ENCODE measurements at places on chromosomes 12 and 14.

DNA sequence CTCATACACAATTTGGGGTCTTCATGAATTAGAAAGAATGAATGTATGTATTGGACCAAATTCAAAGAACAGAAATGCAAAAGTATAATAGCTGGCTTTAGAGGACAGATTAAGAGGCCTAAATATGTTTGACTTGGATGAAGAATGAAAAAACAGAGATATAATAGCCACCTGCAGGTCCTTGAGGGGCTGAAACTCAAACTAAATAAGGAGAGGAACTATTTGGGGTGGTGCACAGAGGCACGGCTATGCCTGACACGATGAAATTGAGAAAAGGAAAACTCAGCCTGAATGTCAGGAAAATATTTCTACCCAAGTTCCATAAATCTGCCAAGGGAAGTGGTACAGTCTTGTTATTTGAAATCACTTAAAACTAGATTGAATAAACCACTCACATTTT lies 222.9 kb upstream of the DDHD1 start:
- DNase-seq, result no peak

GRCh38 chr12:20096430-20096829 lies 271.9 kb upstream of the PDE3A start:
- no peak for DNase-seq

GRCh38 chr14:37384870-37385596 lies 187.3 kb downstream of the MIPOL1 start:
- no peak for DNase-seq

- DNase-seq, result no peak
Measured at GRCh38 chr12:85509081-85509856, 229.2 kb downstream of the ALX1 start.

GRCh38 chr14:54314365-54315104 lies 82.3 kb upstream of the CDKN3 start:
- no peak for DNase-seq

- DNase-seq, result peak; percentile 73
Measured at GRCh38 chr14:41605550-41606281, 960 bp upstream of the LRFN5 start.

GRCh38 chr14:54789781-54790480 lies 112.7 kb downstream of the GCH1 start:
- DNase-seq, result no peak

DNA sequence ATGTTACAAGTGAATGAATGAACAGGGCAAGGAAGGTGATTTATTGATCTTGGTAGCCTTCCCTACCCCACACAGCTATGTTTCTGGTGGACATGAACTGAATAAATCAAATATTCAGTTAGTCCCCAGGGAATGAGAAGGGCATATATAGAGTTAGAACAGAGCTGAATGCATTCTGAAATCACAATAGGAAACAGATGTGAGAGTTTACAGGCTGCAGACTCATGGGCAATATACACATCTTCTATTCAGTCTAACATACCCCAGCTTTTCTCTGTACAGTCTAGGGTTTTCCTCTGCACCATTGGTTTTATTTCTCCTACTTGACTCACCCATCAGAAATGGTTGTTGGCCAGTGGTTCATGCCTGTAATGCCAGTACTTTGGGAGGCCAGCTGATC lies 7.3 kb upstream of the STX2 start:
- DNase-seq, result no peak

GRCh38 chr12:58310809-58311622 lies 369.6 kb downstream of the ATP23 start:
- no peak for DNase-seq

- peak; percentile 42 for DNase-seq
Measured at GRCh38 chr12:5003025-5003666, 40.5 kb upstream of the KCNA5 start.

GRCh38 chr12:46266869-46267574 lies 1.8 kb downstream of the SLC38A1 start:
- DNase-seq, result peak; percentile 21

GRCh38 chr12:83149987-83150386 lies 463.3 kb downstream of the TMTC2 start:
- no peak for DNase-seq

- no peak for DNase-seq
Measured at GRCh38 chr12:127909041-127909440, 357.9 kb upstream of the TMEM132C start.

DNA sequence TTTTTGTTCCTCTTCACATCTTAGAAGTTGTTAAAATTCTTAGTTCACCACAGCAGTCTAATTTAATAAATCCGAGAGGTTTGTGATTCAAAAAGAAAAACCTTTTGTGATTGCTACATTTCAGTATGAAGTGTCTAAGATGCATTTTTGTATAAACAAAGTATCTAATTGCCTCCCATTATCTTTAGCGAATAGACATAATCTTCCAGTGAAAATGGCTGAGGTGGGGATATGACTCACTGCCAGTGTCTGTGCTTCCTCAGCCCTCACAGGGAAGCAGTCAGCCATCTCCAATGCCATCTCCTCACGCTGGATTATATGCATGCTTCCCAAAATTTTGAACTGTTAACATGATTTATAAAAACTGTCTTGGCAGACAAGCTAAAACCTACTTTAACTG lies 7.6 kb downstream of the GCH1 start:
- no peak for DNase-seq

DNA sequence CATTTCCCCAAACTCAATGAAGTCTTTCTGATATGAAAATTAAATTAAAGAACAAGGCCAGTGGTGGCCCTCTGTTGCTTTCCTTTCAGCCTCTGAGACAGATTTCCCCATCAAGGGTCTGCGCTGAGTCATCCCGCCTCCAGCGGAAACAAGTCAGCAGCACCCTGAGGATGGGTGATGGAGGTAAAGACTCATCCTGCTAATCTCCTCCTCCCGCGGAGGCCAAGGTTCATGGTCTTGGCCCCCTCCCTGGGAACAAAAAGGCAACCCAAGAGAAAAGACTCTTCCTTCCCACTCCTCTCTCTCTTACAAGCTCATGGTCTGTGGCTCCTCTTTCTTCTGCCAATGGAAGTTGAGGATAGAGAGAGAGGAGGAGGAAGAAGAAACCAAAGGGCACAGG lies 9.0 kb upstream of the NUMB start:
- DNase-seq, result no peak

GRCh38 chr12:108729612-108730364 lies 1.5 kb downstream of the CORO1C start:
- DNase-seq, result no peak

DNA sequence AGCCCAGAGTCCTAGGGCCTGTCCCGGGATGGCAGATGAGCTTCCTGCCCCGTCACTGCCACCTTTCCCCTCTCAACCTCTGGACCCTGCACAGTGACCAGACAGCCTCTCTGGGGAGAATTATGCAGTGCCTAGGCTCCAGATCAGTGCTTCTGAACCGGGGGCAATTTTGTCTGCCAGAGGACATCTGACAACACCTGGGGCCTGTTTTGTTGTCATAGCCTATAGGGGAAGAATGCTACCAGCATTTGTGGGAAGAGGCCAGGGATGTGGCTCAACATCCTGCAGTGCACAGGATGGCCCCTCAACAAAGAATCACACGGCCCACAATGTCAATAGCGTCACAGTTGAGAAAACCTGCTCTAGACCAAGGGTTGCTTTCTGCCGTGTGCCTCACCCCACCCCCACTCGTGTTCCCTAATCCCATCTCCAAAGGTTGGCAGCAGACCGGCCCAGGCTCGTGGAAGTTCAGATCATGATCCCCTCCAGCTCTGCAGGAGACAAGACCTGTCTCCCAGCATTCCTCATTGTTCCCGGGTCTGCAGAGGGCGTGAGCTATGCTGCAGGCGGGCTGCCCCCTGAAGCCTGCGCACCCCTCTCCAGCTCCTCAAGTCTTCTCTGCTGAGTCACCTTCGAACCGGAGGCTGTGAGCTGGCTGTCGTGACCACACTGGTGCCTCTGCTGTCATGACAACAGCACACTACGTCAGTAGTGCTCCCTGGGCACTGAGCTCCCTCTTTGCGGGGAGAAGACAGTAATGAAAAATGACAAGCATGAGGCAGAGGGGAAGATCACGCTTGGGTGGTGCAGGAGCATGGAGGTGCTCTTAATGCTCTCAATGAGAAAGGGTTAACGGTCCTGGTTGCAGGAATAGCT lies 2.0 kb upstream of the GAPDH start:
- DNase-seq, result peak; percentile 72

- no peak for DNase-seq
Measured at GRCh38 chr12:88329833-88330232, 187.7 kb downstream of the TMTC3 start.

DNA sequence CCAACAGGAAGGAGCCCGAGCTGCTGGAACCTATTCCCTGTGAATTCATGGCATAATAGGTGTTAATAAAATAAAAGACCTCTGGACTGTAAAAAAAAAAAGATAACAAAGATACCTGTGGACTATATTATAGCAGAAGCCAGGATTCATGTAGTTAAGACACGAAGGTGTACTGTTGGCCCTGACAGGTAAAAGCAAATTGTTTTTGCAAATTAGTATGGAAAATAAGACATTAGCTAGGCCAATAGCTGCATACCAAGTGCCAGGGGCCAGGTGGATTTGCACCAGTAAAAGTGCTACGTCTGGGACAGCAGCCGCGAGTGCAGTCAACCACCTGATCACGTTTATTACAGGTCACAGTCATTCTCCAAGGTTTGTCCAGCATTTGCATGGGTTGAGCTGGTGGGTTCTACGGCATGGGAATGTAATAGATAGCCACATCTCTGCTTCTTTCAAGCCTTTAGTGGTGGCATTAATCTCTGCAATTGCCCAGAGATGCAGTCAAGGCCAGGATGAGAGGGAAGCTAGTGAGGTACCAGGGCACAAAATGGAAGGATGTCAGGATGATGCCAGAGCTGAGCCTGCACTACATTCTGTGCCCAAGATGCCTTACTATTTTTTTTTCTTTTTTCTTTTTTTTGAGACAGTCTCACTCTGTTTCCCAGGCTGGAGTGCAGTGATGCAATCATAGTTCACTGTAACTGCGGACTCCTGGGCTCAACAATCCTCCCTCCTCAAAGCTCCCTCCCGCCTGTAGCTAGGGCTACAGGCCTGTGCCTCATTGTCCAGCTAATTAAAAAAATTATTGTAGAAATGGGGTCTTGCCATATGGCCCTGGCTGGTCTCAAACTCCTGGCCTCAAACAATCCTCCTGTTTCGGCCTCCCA lies 26.3 kb downstream of the TNFAIP2 start:
- no peak for DNase-seq

DNA sequence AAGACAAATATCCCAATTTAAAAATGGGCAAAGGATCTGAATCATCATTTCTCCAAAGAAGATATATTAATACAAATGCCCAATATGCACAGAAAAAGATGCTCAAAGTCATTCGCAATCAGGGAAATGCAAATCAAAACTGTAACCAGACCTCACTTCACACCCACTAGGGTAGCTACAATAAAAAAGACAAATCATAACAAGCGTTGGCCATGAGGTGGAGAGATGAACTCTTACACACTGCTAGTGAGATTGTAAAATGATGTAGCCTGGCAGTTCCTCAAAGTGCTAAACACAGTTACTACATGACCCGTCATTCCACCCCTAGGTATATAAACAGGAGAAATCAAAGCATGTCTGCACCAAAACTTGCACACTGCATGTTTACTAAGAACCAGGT lies 30.4 kb downstream of the CDC42BPB start:
- no peak for DNase-seq

DNA sequence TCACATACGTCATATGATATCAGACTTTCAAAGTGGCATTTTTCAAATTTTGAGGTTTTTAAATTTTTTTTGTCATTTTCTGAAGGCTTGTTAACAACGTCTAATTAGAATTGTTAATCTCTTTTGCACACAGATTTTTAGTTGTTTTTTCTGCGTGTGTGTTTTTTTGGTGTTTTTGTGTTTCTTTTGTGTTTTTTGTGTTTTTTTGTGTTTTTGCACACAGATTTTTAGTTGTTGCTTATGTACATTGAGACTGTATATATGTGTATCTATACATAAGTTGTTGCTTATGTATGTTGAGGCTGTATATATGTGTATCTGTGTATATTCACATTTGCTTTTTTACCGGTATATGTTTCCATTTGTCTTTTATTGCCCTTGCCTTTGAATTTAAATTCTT lies 30.8 kb downstream of the ARID2 start:
- no peak for DNase-seq

- DNase-seq, result no peak
Measured at GRCh38 chr14:97390096-97390724, 593.0 kb downstream of the VRK1 start.

- DNase-seq, result peak; percentile 44
Measured at GRCh38 chr12:56629459-56630179, 507 bp downstream of the BAZ2A start.

GRCh38 chr14:39416072-39416471 lies 16.2 kb downstream of the FBXO33 start:
- no peak for DNase-seq

DNA sequence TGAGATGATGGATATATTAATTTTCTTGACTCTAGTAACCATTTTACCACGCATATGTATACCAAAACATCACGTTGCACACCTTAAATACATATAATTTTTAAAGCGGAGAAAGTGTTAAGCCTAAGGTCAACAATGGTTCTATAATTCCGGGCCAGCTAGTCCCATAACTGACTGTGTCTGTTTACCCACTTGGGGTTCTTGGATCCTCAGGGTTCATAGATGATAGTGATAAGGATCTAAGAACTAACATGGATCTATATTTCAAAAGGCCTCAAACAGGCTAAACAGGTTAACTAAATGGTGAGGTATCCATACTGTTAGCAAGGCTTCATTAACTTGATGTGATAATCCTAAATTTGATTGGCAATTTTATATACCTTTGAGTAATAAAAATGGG lies 9.8 kb downstream of the SLC38A1 start:
- DNase-seq, result no peak

- no peak for DNase-seq
Measured at GRCh38 chr14:82720946-82721345, 1187.3 kb upstream of the SEL1L start.

DNA sequence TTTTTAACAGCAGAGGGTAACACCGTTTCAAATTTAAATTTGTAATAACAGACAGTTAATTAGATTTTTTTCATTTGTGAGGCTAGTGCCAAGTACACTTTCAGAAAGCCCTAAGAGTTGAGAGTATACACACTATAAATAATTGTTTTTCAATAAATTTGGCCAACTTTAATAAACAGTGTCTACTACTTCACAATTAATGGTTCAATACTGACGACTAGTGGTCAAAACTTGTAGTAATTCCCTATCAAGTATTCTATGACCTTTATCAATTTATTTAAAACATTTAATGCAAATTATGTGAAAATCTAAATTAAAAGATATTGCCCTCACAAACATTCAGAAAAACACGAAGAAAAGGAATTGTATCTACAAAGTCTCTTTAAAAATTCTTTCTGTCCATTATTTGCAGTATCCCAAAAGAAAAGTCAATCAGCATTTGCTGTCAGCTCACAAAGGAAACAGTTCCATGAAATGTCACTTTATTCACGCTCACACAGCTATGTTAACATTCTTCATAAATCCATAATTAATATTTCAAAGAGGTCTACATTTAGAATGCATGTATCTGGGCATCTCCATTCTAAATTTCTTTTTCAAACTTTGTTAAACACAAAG lies 91.2 kb downstream of the CEP128 start:
- DNase-seq, result no peak

- no peak for DNase-seq
Measured at GRCh38 chr12:79964100-79964627, 29.3 kb upstream of the PPP1R12A start.

Measured in nucleus accumbens (tissue), 56 donors.